Mononuclear cell (primary cell): ENCODE measurements at places on chromosomes 5 and 9. TPM values are rescaled to one million over a fixed set of nuclear protein-coding genes. Genes with fewer than 3 reads are reported as not detected.

IL9 gene
- total RNA-seq = not detected

CHMP5 gene
- total RNA-seq = 21.6 TPM

CAMK4 gene
- total RNA-seq = 89.3 TPM

ST8SIA4 gene
- total RNA-seq = 20.7 TPM

KLHL3 gene
- 9.3 TPM for total RNA-seq
